ENCODE measurements at places on chromosomes 1 and 21.

DNA sequence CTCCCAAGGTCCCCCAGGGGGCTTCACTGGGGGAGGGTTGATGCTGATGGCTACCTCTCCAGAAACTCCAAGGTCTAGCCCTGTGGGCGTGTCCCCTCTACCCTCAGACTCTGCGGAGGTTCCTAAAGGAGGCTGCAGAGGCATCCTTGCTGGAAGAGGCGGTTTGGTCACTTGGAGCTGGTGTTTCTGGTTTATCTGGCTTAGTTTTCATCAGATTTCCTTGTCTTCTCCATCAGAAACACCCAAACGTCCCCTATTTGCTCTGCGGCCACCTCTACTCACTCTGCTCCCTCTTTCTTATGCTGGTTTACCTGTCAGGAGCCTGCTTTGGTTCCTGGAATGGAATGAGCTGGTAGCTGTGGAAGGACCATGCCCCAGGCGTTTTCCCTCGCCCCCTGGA lies 2.5 kb downstream of the PKP1 start:
- no peak for DNase-seq

DNA sequence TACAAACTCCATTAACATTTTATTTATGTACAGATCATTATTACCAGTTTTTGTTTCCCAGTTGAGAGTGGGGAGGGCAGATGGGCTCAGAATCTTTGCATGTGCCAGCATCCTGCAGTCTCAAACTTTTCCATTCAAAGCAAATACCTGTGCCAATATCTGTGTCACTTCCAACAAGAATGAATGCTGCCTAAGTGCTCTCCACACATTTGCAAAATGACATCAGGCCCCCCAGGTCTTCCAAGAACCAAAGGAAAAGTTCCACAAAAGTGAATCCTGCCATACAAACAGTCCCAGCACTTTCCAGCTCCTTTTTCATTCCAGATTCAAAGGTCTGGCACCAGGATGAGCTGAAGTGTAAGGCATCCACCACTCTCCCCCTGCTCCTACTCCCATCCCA lies 1.7 kb upstream of the TIE1 start:
- DNase-seq, result no peak

DNA sequence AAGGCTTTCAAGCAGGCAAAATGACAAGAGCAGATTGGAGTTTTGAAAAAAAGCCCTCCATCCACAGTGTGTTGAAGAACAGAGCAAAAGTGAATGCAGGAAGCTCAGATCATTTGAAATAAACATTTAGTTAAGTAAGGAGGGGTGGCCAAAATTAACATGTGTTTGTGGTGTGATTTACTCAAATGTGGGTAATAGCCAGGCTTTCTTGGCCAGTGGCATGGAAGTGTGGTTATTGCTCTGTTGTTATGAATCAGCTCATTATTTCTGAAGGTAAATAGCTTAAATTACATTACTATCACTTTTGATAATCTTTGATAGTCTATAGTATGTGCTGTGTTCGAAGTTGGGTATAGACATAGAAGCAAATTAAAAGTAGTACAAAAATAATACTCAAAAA lies 485.9 kb downstream of the LMO4 start:
- DNase-seq, result no peak

- no peak for DNase-seq
These were observed 1.0 kb downstream of the F11R start for GRCh38 chr1:161019751-161020495.

DNA sequence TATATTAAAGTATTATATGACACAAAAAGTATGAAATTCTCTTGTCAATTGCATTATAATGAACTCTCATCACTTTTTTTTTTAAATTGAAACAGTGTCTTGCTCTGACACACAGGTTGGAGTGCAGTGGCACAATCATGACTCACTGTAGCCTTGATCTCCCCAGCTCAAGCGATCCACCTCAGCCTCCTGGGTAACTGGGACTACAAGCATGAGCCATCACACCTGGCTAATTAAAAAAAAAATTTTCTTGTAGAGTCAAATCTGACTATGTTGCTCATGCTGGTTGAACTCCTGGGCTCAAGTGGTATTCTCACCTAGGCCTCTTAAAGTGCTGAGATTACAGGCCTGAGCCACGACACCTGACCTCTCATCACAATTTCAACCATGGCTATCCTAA lies 259.3 kb downstream of the S1PR1 start:
- no peak for DNase-seq

- DNase-seq, result no peak
These were observed 1.8 kb downstream of the PTTG1IP start for GRCh38 chr21:44871576-44872269.

GRCh38 chr1:240107058-240107684 lies 15.5 kb downstream of the FMN2 start:
- DNase-seq, result no peak

DNA sequence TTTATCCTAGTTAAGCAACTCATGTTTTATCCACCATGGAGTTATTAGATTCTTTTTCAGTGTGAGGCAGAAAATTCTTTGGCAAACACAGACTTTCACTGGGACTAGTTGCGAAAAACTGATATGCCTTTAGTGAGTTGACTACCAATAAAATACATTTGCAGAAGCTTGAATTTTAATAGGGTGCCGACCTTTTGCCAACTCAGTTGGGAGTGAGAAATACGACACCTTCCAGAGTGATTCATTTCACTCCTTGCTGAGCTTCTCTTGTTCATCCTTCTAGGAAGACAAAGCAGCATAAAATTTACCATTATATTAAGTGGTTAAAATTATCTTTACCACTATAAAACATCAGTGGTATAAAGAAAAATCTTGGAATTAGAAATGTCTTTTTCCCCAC lies 1.2 kb upstream of the KRTAP23-1 start:
- no peak for DNase-seq

DNA sequence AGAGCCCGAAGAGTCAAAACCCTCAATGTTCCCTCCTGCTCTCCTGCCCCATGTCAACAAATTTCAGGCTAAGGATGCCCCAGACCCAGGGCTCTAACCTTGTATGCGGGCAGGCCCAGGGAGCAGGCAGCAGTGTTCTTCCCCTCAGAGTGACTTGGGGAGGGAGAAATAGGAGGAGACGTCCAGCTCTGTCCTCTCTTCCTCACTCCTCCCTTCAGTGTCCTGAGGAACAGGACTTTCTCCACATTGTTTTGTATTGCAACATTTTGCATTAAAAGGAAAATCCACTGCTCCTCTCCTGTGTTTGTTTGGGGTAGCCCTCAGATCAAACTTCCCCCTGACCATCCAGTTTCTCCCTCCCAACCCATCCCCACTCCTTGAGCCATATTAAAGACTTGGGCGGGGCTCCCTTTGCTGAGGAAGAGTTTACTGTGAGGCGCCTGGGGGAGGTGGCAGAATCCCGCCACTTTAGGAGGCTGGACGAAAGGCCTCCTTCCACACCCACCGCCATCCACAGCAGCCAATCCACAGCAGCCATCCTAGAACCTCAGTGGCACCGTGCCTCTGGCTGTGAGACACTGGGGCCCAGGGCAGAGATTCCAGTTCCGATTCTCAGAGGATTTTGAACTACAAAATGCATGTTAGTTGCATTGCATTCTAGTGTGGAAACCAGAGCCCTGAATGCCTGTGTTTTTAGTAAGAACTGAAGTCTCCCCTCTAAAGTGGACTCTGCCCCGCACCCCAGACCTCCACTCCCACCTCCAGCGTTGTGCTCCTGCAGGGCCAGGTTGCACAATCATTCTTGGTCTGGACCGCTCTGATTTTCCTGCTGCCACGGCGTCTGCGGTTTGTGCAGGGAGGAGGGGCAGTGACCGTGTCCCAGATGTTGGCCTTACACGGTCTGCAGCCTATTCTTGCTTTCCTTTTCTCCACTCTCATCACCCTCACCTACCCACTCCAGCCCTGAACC lies 3.0 kb downstream of the OLFML3 start:
- no peak for DNase-seq

- DNase-seq, result no peak
These were observed 1.9 kb upstream of the OR13G1 start for GRCh38 chr1:247681288-247681897.

GRCh38 chr1:210397252-210397651 lies 68.5 kb downstream of the HHAT start:
- DNase-seq, result no peak

- no peak for DNase-seq
These were observed 23.7 kb downstream of the NOL9 start for GRCh38 chr1:6530504-6531160.

- no peak for DNase-seq
These were observed 106.8 kb downstream of the CRYAA start for GRCh38 chr21:43275421-43276211.

- DNase-seq, result no peak
These were observed 360.8 kb downstream of the LMO4 start for GRCh38 chr1:87689487-87689886.

- no peak for DNase-seq
These were observed 878 bp downstream of the MINDY1 start for GRCh38 chr1:151005729-151006319.

DNA sequence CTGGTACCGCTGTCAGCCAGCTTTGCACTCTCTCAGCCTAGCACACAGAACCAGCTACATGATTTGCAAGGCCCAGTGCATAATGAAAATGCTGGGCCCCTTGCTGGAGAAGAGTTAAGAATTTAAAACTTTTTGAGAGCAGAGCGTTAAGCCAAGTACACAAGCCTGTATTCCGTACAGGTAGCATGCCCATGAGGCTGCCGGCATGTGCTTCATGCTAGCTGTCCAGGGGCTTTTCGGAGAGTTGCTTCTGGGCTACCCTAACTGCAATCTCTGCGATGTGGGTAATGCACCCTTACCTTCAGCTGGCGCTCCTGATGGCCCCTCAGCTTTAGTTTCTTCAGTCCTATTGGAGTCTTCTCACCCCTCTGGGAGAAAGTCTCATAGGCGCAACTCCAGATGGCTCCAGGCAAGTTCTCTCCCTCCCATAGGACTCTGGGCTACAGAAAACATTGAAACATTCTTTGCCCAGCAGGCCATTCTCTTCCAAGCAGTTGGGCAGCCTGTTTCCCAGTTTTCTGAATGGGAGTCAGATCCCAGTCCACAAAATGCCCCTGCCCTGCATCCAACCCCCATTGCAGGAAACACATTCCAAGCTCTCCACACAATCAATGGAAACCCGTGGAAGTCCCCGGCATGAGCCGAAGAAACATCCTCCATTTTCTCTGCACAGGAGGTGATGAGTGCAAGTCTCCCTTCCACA lies 5.7 kb upstream of the AKT3 start:
- DNase-seq, result no peak

DNA sequence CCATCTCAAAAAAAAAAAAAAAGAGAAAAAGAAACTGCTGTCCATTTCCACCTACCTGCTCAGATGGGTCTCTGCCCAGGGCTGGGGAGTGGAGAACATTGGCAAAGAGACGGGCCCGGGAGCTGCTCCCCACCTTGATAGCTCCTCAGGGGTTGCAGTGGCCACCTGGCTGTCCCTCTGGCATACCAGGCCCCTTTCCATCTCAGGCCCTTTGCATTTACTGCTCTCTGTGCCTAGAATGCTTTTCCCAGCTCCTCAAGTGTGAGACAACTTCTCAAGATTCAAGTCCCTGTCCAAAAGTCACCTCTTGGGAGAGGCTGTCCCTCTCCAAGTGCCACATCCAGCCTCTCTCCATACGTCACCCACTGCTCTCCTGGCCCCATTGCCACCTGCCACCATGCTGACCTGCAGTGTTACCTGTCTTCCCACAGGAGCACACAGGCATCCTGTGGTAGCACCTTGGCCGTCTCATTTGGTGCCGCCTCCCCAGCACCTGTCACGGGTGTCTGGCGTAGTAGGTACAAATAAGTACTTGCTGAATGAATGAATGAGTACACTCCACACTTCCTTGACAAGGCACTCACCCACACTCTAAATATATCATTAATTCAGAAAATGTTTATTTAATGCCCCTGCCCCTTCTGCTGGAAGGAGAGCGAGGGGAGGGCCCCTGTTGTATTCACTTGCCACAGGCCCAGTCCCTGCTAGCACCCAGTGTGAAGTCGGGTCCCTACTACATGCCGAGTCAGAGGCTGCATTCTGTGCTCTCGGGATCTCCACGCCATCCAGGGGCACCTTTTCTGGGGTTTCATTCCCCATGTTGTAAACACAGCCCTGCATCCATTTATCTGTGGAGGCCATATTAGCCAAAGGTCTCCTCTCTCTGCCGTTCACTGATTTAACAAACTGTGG lies 48.8 kb downstream of the DISP3 start:
- DNase-seq, result no peak
